Hippocampal formation (tissue), 2 donors: ENCODE measurements at places on chromosomes 3 and 15.

DNA sequence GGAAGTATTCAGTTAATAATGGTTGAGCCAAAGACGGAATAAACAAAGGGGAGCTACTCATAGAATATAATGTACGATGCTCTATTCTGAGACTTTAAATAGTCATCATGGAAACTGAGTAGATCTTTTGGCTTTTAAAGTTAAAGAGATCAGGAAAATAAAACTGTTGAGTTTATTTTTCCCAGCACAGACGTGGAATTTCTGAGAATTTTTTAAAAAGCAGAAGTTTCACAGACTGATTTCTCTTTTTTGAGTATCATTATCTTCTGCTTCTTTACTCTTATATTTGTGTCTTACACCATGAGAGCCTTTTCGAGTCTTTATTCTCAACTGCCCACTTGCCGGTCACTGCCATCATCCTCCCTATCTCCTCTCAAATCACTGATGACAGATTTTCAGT is 13.2 kb downstream of the P2RY14 start:
- no peak for DNase-seq

DNA sequence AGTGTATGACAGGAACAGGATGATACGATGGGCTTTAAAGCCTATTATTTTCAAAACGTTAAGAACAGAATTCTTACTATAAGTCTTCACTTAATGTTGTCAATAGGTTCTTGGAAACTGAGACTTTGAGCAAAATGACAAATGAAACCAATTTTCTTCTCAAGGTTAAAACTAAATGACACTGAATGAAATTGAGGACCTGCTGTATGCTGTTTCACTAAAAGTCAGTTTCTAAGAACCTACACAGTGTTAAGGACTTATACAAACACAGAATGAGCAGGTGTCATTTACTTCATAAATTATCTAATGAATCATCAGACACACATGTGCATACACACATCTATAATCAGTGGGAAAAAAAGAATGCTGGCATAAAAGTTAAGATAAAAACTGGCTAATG is 106.9 kb downstream of the RFTN1 start:
- no peak for DNase-seq

- DNase-seq: no peak
Observed at GRCh38 chr3:159258934-159259333, 457.1 kb downstream of the MFSD1 start.

DNA sequence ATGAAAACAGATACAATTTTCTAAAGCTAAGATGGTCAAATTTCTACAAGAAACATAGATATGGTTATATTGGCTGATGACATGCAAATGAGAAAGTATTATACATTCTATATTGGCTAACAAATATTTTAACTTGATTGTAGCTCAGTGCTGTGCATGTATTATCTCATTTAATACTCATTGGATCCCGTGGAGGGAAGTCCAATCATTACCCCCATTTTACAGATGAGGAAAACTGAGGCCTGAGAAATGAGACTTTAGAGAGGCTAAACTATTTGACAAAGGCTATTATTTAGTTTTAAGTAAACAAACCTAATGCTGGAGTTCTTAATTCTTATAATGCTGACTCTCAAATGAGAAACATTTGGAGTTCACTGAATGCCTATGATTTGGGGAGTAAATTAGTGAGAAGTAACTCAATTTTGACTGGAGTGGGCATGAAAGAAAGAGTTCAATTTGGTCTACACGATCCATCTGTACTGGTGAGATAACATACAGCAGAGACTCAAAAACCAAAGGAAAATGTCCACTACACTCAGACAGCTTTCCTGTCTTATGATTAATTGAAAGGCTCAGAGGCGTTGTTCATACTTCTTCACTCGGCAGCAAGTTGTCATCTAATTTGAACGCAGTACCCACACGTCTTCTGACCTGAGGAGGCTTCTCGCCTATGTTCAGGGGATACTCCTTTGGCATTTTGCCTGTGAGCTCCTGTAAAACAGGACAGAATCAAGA is 72.2 kb upstream of the LMOD3 start:
- no peak for DNase-seq

- DNase-seq: no peak
Observed at GRCh38 chr15:85312929-85313331, 67.5 kb upstream of the AKAP13 start.

GRCh38 chr3:127889461-127889863 is 25.6 kb upstream of the KBTBD12 start:
- DNase-seq: no peak

GRCh38 chr15:90053685-90054466 is 48.4 kb downstream of the IDH2 start:
- no peak for DNase-seq
